ENCODE measurements at places on chromosomes 12 and 14.

GRCh38 chr12:54306925-54307741, 6.3 kb upstream of the NFE2 start:
- DNase-seq, result peak; percentile 87

DNA sequence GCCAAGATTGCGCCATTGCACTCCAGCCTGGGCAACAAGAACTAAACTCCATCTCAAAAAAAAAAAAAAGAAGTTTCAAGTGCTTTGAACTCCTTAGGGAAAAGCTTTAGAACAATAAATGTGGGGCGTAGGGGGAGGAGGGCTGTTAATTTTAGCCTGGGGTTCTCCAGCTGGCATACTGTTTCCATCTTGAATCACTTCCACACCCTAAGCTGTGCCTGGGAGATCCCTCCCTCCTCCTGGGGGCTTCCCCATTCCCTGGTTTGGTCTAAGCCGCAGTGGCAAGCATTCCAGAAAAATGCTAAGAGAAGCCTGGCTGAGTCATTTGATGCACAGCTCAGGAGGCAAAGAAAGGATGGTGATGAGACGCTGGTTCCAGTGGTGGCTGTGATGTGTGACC, 2.3 kb upstream of the ZNF384 start:
- peak; percentile 87 for DNase-seq

GRCh38 chr12:72273851-72274351, 1.7 kb downstream of the TRHDE start:
- DNase-seq, result no peak

DNA sequence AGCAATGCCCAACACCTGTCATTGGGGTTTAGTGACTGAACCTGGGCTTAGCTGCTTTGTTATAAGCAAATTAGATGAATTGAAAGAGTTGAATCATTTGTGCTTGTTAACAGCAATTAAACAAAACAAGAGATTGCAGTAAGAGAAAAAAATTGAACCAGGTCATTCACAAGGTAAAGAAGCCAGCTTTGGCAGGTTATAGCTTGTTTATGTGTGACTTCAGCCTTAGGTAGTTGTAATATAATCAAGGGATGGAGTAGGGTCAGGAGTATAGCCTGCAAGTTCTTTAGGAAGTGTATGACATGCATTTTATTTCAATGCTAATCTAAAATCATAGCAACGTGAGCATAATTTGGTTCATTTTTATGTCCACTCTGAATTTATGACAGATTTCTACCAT, 63.4 kb upstream of the PLEKHG3 start:
- no peak for DNase-seq

DNA sequence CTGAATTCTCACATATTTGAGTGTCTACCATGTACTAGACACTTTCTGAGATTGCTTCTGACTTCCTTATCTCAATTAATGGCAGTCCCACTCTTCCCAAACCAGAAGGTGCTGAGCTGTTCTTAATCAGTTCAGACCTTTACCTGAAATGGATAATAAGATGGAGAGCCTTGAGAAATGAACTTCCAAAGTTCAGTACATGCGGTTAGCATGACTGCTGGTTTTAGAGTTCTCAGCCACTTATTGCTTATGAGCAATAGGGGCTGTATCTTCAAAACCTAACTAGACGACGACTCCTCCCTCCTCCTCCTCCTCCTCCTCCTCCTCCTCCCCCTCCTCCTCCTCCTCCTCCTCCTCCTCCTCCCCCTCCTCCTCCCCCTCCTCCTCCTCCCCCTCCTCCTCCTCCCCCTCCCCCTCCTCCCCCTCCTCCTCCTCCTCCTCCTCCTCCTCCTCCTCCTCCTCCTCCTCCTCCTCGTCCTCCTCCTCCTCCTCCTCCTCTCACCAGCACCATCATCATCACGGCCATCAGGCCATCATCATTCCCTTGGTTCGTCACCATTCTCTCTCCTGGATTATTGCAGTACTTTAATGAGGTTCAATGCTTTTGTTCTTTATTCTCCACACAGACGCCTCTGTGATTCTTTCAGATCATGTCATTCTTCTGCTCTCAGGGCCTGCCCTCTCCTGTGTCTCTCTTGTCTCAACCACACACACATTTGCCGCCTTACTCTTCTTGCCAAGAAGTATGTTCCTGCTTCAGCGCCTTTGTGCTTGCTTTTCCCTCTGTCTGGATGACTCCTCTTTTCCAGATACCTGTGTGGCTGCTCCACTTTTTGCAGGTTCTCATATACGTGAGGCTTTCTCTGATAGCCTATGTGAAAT, 2.7 kb downstream of the PCNX1 start:
- DNase-seq, result no peak

DNA sequence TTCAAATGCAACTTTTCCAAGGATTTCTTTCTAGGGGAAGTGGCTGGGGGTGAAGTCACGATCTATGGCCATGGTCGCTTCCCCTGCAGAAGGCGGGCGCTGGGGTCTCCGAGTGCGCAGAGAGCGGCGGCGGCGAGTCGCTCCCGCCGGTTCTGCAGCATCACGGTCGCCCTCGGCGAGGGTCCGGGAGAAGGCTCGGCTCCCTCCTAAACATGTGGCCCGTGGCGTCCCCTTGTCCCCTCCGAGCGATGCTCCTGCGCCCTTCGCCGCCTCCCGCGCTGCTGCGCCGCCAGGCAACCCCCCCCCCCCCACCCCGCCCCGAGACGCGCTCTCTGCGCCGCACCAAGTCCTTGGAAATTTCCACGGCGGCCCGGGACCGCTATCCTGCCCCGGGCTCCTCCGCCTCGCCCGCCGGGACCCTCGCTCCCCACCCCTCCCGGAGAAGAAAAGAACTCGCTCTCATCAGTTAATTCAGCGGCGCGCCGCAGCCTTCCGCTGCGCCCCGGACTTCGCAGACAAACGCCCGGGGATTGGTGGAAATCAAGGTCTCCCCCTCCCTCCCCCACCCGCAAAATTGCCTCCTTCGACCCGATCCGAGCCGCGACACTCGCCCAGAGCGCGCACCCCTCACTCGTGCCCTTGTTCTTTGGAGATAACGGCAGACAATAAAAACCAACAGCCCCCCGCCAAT, at the start of gene ST8SIA1:
Gene ST8SIA1 (minus strand): TSS at position 298 of the 691 bp plus-strand sequence. CDS start 475 bp downstream, outside the sequence.
- no peak for DNase-seq

DNA sequence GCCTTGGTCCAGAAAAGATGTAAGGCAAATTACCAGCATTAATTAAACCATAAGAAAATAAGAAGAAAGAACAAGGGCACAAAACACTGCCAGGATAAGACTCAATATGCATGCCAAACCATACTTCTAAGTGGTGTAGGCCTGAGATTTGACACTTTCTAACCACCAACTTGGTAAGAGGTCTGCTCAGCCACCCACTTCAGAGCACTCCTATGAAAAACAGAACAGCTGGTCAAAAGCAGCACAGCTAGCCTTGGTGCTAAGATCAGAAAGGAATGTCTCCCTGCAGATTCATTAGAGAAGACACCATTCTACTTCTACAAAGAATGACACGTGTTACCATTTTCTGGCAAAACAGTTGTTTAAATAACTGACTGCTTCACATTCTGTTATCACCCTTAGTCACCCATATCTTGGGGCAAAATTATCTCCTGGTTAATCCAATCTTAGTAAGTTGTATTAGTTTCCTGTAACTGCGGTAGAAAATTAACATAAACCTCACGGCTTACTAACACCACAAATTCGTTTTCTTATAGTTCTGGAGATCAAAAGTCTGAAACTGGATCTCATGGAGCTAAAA, 13.2 kb downstream of the RPS6KA5 start:
- DNase-seq, result no peak

- DNase-seq, result no peak
Measured at GRCh38 chr12:115811929-115812328, 465.6 kb downstream of the MED13L start.

GRCh38 chr12:75444429-75445136, 36.0 kb upstream of the GLIPR1 start:
- DNase-seq, result peak; percentile 45

DNA sequence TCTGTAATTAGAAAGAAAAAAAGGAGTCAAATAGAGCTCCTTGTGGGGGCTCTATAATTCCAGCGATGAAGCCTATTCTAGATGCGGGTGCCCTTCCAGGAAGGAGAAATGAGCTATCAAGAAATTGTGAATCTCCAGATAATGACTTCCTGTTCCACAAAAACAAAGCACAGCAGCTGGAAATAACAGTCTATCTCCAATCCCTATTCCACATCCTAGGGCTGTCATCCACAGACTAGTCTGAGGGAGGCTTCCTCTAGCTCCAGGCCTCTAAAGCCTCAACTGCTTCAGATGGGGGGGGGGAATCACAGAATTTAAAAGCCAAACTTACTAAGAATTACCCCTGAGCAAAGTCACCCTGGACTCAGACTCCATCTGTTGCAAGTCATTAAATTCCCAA, 77.4 kb upstream of the GTF2A1 start:
- DNase-seq, result no peak

- peak; percentile 66 for DNase-seq
Measured at GRCh38 chr14:57066887-57067513, 201.7 kb downstream of the EXOC5 start.

- peak; percentile 6 for DNase-seq
Measured at GRCh38 chr12:115149279-115149678, 465.3 kb upstream of the TBX3 start.

DNA sequence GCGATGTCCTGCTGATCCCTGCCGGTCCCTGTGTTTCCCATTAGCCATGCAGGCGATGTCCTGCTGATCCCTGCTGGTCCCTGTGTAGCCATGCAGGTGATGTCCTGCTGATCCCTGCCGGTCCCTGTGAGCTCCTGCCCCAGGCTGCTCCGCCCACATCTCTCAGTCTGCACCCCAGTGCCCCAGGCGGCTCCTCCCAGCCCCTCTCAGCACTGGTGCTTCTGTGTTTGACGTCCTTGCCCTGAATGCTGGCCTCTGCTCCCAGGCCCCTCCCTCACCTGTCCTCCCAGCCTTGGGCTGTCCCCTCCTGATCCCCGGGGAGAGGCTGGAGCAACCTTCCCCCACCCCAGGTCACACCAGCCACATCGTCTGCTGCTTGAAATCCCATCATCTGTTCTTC, 41.4 kb upstream of the TEX22 start:
- no peak for DNase-seq

DNA sequence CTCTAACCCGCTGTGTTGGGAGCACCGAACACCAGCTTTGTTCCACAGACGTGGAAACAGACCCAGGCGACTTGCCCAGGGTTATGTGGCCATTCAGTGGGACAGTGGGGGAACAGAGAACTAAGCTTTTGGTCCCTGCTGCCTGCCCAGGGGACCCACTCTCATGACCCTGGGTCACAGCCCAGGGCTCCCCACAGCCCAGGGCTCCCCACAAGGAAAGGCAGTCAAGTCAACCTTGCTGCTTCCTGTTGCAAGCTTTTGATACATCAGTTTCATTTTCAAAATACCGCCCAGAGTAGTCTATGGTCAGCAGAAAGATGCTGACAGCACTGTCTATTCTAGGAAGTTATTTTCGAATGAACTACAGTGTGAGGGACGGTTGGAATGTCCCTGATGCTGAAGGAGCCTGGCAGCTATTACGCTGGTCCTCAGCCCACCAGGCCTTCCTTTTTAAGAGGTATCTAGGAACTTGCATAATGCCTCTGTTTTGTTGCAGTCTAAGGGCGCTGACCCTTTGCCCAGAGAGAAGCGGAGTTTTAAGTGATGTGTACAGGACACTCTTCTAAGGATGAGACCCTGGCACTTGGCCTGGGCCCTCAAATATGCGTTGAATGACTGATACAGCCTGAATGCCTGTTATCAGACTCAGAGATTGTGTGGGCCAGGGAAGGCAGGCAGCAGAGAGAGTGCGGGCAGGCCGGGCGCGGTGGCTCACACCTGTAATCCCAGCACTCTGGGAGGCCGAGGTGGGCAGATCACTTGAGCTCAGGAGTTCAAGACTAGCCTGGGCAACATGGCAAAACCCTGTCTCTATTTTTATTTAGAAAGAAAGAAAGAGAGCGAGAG, 12.6 kb upstream of the TTC7B start:
- peak; percentile 17 for DNase-seq

DNA sequence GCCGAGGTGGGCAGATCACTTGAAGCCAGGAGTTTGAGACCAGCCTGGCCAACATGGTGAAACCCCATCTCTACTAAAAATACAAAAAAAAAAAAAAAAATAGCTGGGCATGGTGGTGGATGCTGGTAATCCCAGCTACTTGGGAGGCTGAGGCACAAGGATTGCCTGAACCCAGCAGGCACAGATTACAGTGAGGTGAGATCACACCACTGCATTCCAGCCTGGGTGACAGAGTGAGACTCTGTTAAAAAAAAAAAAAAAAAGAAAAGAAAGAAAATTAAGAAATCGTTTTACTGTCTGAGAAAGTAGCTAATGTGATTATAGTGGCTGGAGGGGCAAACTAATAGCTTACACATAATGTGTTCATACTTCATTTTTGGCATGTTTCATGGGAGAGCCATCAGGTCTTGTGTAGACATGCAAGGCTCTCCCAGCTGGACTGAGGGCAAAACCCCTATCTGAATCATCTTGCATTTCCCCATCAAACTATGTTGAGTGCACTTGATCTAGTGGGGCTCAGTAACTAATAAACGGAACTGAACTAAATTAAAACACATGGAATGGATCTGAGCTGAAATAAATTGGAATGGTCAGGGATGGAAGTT, 16.2 kb downstream of the KIF21A start:
- DNase-seq, result peak; percentile 10

DNA sequence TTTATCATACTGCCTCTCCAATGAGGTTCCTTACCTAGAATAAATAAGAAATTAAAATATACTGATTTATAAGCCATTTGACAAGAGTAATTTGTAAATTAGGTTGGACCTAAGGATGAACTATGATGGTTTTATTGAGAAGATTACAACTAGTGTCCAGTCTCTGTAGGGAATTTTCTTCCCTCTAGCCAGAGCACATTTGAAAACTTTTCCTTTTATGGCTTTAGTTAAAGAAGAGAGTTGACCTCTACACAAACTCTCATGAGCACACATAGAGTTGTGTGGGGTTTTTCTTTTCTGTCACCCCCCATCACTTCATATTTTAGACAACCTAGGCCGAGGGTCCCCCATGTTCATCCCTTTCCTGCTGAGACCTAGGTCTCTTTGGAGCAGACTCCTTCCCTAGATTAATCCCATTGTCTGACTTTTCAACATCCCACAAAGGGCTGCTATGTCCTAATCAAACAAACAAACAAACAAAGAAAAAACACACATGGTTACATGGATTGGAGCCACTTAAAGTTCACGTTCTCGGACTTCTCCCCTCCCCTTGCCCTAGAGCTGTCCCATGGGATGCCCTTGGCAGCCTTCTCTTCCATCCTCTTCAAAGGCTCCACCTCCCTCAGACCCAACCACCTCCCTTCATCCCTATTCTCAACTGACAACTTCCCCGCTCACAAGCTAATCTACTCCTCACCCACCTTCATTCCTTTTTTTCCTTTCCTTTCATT, 40.7 kb downstream of the GPR135 start:
- no peak for DNase-seq

DNA sequence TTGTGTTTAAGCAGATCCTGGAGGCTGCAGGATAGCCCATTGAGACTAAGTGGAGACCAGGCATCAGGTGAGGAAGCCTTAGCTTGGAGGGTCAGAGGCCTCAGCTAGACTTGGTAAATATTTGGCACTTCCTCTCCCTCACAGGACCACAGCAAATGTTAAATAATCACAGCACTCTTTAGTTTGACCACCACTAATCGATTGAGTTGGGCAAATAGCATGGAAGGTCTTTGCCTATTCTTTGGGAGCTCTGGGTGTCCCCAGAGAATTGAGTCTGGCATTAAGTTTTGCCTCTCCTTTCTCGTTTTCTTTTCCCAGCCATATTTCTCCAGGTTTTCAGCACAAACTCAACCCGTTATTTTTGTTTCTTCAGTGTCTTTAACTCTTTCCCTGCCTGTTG, 61.4 kb downstream of the ETV6 start:
- DNase-seq, result no peak

- DNase-seq, result no peak
Measured at GRCh38 chr14:70803321-70804310, 5.7 kb downstream of the MAP3K9 start.

GRCh38 chr12:47820631-47821345, 1.1 kb upstream of the HDAC7 start:
- DNase-seq, result peak; percentile 97

All from Daoy (cell line).